NCI-H2107 (cell line): ENCODE measurements at places on chromosomes 13 and 19.

DNA sequence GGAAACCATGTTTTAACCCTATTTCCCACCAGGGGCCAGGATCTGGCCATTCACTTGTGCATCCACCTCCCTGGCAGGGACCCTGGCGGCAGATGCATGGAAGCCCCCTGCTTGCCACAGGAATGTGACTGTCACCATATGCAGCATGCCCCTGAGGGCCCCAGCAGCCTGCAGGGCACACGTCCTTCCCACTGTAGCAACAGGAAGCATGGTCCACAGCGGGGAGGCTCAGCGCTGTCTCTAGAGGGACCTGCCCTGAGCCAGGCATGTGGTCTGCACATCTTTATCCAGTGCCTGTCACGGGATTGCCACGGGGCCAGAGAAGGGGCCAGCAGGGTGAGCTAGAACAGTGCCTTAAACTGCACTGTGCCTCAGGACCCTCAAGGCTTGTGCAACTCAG lies 34.9 kb upstream of the MCF2L start:
- no peak for DNase-seq

- DNase-seq: no peak
Observed at GRCh38 chr19:12314553-12314952, 18.9 kb downstream of the ZNF563 start.

GRCh38 chr19:10968527-10969135 lies 7.8 kb downstream of the SMARCA4 start:
- no peak for DNase-seq

DNA sequence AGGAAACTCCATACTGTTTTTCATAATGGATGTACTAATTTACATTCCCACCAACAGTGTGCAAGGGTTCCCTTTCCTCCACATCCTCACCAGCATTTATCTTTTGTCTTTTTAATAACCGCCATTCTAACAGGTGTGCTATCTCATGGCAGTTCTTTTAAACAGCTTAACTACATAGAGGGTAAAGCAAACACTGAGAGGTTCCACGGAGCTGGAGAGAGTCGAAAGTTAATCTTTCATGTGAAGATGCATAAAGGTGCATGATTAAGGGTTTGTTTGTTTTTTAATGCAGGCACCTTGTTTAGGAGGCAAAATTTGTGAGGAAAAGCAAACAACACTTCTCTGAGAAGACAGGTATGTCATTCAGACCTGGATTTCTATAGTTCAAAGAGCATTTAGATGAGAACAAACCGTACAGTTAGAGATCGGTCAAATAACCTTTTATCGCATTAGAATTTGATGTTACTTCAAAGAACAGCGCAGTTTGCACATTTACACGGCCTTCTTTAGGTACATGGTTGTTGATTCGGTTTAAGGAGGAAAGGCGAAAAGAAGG lies 193.9 kb downstream of the RBM26 start:
- DNase-seq: no peak

- no peak for DNase-seq
Observed at GRCh38 chr13:109431217-109431616, 355.2 kb downstream of the IRS2 start.

DNA sequence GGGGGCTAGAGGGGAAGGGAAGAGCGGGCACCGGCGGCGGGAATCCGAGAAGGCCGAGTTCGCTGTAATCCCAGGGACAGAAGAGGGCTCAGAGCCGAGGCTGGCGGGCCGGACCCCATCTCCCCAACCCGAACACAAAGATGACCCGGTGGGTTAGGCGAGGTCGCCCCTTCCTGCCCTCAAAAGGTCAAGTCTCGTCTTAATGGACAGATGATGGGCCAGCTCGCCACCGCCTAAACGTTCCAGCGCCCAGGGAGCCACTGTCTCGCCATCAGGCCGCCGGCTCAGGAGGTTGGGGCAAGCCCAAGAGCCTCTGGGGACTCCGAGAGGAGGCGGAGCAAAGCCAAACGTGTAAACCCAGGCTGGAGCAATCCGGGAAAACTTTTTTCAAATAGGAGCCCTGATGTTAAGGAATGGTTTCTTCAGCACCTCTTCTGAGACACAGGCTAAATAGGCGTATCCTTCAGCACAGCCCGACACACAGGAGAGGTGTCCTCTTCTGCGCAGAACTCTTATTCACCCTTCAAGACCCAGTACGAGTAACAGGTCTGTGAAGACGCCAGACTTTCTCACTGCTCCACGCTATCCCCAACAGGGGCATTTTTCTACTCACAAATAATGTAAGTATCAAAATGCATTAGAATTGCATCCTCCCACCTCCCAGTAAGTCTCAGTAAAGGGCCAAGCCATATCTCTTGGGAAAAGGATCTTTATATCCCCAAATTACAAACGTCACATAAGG lies 6.3 kb upstream of the POU4F1 start:
- no peak for DNase-seq

- no peak for DNase-seq
Observed at GRCh38 chr19:33953023-33953422, 156.4 kb downstream of the KCTD15 start.

DNA sequence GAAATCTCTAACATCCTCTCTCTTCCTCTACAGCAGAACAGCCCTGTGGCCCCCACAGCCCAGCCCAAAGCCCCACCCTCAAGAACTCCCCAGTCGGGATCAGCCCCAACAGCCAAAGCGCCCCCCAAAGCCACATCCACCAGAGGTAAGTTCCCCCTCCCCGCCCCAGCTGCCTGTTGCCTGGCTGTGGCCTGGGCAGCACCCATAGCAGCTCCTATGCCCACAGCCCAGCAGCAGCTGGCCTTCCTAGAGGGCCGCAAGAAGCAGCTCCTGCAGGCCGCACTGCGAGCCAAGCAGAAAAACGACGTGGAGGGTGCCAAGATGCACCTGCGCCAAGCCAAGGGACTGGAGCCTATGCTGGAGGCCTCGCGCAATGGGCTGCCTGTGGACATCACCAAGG lies 14.5 kb downstream of the CC2D1A start:
- no peak for DNase-seq

DNA sequence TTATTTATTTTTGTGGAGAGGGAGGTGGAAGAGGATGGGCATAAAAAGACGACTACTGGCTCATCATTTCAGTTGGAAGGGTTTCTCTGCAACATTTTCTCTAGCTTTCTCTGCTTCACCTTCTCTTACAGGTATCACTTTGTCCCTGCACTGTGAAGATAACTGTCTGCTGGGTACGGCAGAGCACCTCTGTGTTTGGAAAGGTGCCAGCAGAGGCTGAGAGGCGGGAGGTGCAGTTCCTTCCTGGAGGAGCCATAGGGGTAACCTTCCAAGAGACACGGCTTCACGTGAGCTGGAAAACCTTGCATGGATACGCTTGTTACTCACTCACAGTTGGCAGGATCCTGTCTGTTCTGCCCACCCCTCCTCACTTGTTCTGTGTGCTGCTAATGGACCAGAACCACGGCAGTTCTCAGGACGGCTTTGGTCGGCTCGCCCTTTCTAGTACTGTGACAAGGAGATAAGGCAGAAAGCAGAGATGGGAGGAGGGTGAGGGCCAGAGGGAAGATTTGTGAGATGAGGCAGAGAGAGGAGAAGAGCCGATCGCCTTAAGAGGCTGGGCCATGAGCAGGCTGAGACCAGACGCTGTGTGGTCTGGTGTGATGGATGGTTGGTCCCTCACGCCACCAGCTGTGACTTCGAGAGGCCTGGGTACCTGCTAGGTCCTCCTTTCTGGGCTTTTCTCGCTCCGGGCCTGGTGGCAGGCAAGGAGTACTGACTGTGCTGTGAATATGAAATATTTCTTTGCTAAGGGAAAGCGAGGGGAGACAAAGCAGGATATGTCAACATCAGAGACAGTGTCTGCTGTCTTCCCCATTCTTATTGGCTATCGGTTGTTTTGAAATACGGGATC lies 66.8 kb downstream of the MRPL57 start:
- DNase-seq: peak; percentile 29

DNA sequence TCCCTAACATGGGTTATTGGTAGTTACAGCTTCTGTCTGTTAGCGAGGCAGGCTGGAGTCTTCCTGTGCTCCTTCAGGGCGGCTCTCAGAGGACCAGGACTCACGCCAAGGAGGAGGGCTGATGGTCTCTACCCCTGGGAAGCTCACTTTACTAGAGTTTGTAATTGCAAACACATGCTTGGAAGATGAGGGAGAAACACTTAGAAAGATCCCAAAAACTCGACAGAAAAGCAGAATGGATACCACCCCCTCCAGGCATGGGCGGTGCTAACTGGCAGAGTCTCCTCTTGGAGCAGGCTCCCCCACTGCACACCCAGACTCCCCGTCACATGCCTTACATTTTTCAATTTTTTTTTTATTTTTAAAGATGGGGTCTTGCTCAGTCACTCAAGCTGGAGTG lies 62.0 kb downstream of the PARP4 start:
- no peak for DNase-seq

- no peak for DNase-seq
Observed at GRCh38 chr13:34914416-34914815, 27.7 kb upstream of the NBEA start.

DNA sequence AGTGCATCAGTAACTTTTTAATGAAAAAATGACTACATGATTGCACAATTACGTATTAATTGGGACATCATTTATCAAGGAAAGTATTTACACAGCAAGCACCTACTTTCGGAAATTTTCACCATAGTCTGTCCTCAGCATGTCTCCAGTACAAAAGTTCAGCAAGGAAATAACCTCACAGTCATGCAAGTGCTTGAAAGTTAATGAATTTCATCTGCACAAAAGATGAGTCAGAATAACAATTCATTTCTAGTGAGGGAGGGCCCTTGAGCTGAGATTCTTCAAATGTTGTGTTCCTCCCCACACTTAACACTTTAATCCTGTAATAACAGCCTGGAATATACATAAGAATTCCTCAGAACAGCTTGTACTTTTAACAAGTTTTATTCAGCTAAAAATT lies 49.0 kb upstream of the OXGR1 start:
- no peak for DNase-seq

- no peak for DNase-seq
Observed at GRCh38 chr19:19548915-19549759, 11.1 kb downstream of the CILP2 start.

GRCh38 chr13:99085139-99085807 lies 107.4 kb upstream of the DOCK9 start:
- DNase-seq: no peak

GRCh38 chr13:22012686-22013085 lies 341.8 kb downstream of the FGF9 start:
- no peak for DNase-seq

DNA sequence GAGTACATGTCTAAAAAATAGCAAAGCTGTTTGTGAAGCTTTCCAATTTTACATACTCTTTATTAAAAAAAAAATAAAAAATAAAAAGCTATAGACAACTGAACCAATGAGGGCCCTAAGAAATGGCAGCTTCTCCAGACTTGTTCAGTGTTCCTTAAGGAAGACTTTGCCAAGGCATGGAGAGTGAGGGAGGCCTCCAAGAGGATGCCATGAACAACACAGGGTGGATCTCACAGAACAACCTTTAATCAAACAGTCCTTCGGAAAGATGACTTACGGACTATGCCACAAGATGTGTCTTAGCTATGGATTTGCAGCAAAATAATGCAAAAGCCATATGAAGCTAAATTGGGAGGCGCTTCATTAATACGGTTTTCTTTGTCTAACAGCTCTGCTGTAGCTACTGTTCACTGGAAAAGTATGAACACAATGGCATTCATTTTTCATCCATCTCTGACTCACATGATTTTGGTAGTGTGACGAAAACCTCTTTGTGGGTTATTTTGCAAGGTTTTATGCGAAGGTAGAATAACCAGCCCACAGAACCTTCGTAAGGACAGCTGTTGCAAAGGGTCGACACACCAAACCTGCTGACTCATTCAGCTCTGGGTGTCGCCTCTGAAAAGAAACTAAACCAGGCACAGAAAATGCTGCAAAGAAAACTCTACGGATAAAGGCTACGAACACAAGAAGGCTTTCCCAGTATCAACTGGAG lies 27.7 kb downstream of the EFNB2 start:
- no peak for DNase-seq

- no peak for DNase-seq
Observed at GRCh38 chr19:41264581-41265394, 616 bp downstream of the HNRNPUL1 start.
